NK-92 treated with Interleukin-12 subunit alpha and Interleukin-12 subunit beta, amount 100 ng/mL, for 24 hours (cell line): ENCODE measurements at places on chromosomes 6 and 20.
A peak's percentile ranks its signal among the peaks of the same experiment; 100 is the strongest.

DNA sequence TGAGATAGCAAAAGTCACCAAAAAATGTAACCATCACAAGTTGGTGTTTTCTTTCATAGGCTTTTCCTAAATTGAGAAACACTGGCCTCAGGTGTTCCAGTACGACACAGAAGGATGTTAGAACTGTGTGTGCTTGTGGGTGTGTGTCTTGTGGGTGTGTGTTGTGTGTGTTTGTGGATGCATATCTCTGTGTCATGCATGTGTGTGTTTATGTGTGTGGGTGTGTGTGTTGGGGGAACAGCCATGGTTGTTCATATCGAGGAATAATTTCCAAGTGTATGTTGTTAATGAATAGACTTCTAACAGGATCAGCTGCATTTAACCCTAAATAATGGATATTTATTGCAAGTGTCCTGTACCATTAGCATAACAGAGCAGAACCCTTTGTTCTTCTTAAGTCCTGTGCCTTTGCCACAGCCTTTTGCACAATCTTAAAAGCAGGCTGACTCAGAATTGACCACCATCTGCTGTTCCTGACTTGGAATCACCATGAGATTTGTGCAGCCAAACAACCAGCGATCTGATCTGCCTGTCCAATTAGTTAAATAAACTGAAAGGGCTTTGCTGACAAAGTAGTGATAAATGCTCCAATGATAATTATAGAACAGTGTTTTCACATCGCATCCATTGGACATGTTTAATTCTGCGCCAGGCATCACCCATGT lies 7.6 kb downstream of the CD93 start:
- no peak for DNase-seq

DNA sequence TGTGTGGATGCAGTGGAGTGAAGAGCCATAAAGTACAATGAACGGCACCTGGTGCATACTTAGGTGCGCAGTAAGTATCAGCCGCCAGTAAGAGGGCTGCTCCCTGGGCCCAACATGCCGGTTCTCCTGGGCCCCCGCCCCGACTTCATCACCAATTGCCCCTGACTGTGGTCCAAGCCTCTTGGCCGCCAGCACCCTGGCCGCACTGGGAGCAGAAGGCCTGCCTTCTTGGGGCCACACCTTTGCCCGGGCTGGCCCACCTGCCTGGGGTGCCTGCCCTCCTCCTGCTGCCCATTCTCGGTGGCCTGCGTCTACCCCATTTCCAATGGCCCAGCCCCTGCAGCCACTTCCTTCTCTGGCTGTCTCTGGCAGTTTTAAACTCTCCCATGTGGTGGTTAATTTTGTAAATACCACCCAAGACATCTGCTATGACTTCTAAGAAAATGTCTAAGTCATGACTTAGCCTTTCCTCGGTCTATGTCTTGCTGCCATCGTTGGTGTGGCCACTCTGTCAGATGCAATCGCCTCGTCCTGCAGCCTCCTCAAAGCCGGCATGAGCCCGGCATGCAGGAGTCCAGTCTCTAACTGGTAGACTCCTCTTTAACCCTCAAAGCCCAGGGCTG lies 36.8 kb downstream of the PMEPA1 start:
- DNase-seq, result no peak

DNA sequence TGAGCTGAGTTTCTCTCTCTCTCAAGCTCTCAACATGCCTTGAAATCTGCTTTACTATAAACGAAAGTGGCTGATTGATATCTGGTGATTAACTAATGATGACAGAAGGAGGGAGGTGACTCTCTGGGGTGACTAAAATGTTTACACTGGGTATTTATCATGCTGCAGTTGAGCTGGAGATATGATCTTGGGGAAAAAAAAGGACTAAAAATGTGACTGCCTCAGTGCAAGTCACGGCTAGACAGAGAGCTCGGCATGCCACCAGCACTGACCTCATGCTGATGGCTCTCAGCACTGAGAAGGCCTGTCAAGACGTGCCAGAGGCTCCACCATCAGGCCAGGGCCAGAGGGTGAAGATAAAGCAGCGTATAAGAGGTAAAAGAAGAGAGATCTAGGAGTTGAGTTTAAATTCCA lies 103.1 kb upstream of the SPACA1 start:
- DNase-seq, result no peak

DNA sequence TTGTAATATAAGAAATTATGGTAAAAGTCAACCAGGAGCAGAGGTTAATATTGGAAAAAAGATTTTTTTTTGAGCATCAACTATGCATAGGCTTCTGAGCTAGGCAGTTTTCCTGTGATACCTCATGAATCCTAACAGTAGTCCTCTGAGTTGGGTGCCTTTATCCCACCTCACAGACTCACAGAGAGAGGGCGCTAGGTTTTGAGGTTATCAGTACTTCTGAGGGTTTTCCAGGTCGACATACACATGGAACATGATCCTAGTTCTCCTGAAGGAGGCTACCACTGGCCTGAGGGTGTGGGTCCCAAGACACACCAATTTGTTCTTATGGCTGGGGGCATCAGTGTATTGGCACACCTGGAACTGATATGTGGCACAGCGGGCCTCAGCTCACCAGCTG lies 358.8 kb upstream of the JAG1 start:
- no peak for DNase-seq

DNA sequence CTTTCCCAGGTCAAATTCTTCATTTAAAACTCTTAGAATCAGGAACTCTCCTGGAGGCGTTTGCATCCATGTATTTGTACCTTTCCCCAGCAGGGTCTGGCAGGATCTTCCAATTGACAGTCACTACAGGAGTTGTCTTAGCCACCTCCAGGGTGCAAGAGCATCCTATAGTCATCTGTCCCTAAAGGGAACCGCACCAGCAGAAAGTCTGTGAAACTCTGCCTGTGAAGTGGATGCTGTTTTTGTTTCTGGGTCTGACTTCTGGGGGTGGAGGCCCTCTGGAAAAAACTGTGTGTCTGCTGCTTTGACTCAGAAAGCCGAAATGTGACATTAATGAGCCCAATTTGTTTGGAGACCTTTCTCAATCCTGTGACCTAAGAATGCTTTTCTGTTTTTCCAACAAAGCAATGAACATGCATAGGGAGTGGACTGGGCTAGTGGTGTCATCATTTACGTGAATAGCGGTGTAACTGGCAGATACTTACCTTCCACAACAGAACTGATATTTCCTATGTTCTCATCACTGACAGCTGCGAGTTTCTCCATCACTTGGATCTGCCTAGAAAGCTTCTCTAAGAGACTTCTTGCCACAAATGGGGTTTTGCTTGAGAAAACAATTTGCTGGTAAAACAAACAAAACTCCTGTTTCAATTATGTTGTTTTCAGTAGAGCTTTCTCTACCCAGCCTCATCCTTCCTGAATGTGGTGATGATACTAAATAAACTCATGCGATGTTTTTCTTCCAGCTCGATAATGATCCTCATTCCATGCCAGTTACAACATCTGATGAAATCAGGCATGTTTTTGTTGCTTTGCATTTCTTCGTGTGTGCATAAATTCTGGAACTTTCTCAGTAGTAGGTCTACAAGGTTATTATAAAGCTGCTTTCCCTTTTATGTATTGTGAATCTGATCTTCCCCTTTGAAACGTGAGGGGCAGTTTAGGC lies 33.3 kb upstream of the ARMH2 start:
- DNase-seq, result no peak

DNA sequence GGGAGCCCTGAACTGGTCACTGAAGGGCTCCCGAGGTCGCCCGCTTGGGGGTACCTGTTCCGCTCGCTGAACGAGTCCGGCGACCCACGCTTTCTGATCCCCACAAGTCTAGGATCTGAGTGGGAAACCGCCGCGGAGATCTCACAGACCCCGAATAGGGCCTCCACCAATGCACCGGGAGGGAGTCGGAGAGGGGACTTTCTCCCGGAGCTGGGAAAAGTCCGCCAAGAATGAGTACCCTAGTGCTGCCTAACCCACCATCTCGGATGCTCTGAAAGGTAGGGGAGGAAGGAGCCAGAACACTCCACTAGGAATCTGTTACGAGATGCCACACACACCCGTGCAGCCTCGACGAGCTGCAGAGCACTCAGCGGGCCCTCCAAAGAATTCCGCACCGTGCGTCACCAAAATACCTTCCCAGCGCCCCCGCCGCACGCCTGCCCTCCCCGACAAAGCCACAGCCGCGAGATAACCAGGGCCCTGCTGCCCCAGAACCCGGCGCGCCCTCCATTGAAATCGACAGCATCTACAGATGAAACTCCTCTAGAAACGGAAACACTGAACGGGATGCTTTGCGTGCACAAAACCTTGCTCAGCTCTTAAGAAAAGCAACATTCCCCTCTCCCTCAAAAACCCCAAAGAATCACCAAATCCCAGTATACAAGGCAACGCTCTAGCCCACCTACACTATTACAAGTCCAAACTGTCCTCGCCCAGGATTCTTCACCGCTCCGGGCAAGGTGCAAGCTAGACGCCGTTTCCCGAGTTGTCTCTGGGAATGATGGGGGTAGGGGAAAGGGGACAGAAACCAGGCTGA lies 686 bp downstream of the COL12A1 start:
- no peak for DNase-seq

DNA sequence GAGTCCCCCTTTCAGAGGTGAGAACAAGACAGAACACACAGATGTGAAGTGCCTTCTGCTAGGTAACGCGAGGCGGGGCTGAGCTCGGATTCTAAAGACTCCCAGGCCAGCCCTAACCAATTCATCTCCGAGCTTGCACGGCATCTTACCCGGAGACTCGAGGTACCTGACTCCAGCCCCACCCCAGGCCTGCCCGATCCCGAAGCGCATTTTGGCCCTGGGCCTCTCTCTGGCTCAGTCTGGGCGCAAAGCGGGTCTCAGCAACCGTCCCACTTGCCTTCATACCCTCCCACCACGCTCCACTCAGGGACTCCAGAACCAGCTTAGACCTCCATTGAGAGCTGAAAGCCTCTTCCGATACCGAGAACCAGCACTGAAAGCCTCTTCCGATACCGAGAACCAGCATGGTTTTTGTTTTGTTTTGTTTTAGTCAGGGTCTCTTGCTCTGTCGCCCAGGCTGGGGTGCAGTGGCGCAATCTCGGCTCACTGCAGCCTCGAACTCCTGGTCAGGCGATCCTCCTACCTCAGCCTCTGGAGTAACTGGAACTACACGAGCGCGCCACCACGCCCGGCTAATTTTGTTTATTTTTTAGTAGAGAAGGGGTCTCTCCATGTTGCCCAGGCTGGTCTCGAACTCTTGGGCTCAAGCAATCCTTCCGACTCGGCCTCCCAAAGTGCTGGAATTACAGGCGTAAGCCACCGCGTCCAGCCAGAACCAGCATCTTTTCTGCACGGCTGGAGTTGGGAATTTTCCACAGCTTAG lies 557 bp upstream of the DYNLRB1 start:
- peak; percentile 16 for DNase-seq

DNA sequence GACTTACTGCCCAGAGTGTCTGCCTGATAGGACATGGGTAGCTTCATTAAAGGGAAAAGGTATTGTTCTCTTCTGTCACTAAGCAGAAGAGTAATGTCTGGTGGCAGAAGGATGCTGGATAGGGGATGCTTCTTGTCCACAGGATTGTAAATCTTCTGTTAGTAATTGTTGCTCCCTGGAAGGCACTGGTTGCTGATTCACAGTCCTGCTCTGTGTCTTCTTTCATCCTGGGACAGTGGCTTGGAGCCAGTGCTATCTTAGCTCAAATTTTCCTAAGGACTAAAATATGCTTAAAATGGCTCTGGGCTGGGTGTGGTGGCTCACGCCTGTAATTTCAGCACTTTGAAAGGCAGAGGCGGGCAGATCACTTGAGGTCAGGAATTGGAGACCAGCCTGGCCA lies 48.0 kb downstream of the SYTL3 start:
- no peak for DNase-seq

DNA sequence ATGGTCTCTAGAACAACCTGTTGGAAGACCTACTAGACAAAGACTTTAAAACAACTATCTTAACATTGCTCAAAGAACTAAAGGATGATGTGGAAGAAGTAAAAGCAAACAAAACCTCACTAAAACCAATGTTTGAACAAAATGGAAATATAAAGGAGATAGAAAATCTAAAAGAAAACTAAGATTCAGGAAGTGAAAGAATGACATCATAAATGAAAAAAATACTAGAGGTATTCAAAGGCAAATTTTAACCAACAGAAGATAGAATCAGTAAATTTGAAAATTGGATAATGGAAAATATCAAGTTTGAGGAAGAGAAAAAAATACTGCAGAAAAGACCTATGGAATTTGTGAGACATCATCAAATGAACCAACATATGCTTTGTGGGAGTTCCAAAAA lies 914.1 kb upstream of the GJE1 start:
- DNase-seq, result no peak

- DNase-seq, result no peak
Measured at GRCh38 chr20:35368666-35369423, 42.9 kb downstream of the UQCC1 start.

GRCh38 chr20:9514072-9514460 lies 324 bp upstream of the LAMP5 start:
- no peak for DNase-seq

DNA sequence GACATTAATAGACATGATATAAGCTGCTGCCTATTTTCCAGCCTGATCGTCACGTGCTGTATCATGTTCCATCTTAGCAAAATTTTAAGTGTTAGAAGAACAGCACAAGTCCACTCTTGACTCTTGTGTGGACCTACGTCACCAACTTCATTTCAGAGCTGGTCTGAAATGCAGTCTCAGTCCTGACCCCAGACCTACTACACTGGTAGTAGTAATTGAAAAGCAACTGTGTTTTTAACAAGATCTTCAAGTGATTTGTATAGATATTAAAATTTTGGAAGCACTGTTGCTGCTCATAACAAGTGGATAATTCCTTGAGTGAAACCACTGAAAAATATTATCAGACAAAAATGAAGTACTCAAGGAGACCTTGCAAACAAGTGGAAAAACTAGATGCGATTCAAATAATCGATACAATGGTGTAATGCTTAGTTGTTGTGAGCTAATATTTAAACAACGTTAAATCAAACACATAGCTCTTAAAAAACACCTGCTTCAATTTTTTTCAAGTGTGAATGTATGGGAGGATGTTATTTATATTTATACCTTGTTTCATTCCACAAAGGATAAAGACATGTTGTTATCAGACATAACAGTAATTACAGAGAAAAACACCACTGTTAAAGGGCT lies 110.9 kb upstream of the JAG1 start:
- no peak for DNase-seq

GRCh38 chr20:38307371-38308046 lies 3.6 kb downstream of the BPI start:
- no peak for DNase-seq

GRCh38 chr20:51525241-51526105 lies 17.0 kb downstream of the NFATC2 start:
- DNase-seq, result no peak

DNA sequence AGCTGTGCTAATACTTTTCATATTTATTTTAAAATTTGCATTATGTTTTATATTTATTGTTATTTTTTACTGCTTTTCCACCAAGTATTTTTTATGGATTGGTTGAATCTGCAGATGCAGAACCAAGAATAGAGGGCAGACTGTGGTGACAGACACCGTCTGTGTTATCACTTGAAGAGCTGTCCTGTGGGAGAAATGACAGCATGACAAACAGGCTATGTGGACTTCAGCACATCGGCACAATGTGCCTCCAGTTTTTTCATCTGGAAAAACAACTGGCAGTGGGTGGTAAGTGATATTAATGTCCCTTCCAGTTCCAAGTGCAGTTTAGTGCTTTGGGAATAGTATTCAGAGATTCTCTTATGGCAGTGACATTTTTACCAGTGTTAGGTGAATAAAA lies 492.9 kb downstream of the PRKN start:
- no peak for DNase-seq

GRCh38 chr20:45449528-45449927 lies 20.0 kb upstream of the WFDC2 start:
- DNase-seq, result no peak
